ENCODE measurements at places on chromosomes 1 and 21.

- no peak for DNase-seq
Observed at GRCh38 chr1:90210633-90211491, 216.0 kb downstream of the ZNF326 start.

GRCh38 chr21:37783016-37783415 lies 133.2 kb downstream of the KCNJ6 start:
- DNase-seq = no peak

DNA sequence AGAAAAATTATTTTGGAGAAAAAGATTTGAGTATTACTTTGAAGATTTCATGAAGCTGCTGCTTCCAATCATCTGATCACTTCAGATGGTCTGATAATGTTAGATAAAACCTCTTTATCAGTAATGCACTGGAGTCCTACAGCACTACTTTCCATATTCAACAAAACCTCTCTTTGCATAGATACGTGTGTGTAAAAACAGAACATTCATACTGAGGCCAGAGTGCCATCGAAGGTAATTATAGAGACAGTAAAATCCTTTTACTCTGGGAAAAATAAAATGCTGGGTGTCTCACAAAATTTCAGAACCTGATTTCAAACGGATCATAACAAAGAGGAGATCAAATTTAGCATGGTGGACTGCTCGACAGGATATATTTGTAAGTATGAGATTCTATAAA lies at the start of gene RGS13:
Gene RGS13 (plus strand): TSS at position 209 of the 400 bp plus-strand sequence. CDS start 8,188 bp downstream, outside the sequence.
- DNase-seq = no peak

DNA sequence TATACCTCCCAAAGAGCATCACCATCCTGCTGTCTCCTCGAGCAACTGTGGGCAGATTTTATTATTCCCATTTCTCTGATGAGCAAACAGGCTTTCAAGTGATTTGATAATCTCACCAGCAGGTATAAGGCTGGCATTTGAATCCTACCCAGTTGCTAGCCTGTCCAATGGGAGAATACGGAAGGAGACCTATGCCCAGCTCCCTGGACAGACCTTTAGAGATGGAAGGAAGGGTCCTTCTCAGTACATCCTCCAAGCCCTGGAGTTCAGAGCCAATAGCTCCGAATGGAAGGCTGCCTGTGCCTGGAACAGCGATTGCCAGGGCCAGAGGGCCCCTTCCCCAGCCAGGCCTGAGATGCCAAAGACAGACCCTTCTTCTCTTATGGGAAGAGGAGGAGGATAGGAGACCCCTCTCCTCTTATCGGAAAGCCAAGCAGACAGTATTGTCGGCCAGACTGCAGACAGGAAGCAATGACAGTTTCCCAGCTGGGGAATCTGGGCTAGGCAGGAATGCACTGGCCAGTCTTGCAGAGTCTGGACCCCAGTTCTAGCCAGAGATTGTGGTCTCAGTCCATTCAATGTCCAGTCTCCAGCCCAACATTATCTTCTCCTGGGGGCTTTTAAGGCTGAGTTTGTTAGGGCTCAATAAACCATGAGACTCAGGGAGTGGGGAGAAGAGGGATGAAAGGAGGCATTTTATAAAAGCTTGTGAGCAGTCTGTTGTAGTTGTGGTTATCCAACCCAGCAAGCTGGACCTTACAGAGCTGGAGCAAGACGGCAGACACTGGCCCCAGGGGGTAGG lies 2.0 kb downstream of the IFFO2 start:
- no peak for DNase-seq

- no peak for DNase-seq
Observed at GRCh38 chr21:36825658-36826057, 126.7 kb downstream of the SIM2 start.

- no peak for DNase-seq
Observed at GRCh38 chr1:179021873-179022272, 3.8 kb upstream of the FAM20B start.

DNA sequence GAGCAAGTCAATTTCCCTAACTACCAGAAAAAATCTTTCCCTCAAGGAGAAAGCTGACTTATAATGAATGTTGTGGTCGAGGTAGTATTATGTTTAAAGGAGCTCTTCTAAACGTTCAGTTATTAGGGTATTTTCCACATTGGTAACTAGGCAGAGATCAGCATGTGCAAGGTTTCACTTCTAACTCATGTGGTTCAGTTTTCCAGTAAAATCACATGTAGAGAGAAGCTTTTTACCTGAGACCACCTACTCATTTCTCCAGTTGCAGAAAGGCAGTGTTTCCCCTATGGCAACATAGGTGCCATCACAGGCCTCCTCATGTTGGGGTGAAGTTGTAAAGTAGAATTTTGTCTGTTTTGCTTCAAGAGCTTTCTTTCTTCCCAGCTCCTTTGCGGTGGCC lies 23.7 kb downstream of the IL23R start:
- no peak for DNase-seq

GRCh38 chr1:205541161-205541886 lies 36.9 kb downstream of the CDK18 start:
- DNase-seq = no peak

- no peak for DNase-seq
Observed at GRCh38 chr1:5880630-5881405, 111.4 kb downstream of the NPHP4 start.

DNA sequence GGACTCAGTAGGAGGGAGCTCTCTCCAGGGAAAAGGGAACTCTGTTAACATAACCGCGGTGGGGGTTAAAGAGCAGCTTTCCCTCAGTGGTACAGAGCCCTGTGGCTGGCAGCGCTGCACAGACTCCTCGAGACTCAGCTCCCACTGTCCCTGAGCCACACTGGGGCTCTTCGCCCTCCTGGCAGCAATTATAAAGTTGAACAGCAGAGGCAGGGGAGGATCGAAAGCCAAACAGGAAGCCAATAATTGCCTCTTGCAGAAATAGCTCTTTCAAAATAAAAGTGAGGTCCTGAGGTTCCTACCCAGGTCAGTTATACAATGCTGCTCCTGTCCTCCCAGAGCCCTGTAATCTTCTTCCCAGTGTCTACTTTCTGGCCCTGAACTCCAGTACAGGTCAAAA lies 77.0 kb downstream of the FAM78B start:
- DNase-seq = peak; percentile 8

DNA sequence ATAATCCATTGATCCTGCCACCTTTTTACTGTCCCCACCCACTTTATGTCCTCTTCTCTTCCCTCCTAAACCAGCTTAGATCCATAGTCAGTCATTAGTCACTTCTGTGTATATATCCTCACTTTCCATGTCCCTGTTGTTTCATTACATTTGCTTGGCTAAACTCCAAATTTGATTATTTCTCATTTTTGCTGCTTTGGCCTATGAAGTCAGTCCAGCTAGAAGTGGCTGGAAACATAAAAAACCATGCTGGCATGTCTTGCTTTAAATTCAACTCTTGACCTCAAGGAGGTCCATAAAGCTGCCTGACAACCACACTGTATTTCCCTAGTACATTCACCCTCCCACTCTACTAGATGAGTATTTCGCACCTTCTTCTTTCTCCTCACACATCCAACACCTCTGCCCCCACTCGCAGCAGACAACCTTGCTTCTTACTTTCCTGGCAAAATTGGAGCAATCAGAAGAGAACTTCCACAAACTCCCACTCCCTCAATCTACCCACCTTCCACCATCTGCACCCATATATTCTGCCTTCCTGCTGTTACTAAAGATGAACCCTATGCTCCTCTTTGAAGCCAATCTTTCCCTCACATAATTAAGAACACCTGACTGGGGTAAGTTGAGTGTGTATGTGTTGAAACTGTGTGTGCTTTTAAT lies 72.1 kb downstream of the ZNF648 start:
- no peak for DNase-seq

DNA sequence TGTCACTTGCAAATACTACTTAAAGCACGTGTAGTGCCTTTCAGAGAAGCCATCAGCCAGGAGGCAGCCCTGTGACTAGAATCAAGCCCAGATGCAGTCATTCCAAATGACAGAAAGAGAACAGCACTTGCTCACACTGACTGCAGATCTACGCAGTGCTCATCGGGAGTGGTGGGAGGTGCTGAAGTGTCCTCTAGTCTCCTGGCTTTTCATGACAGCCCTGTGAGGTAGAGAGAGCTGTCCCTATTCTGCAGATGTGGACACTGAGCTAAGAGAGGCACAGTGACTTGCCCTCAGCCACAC lies 62.3 kb upstream of the EDN2 start:
- DNase-seq = no peak

- no peak for DNase-seq
Observed at GRCh38 chr1:41802532-41803501, 115.9 kb downstream of the HIVEP3 start.

DNA sequence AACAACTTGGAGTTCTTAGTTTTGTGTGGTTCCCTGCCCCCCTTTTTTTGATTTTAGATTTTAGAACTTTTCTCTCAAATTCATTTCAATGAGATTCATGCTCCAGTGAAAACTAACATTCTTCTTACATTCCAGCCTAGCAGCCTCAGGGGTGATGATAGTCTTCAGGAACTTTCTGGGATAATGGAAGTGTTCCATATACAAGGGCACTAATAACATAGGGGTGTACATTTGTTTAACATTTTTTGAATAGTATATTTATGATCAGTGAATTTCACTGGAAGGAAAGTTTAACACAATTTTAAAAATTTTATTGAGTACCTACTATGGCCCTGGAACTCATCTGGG lies 61.4 kb upstream of the ZNF648 start:
- DNase-seq = no peak

DNA sequence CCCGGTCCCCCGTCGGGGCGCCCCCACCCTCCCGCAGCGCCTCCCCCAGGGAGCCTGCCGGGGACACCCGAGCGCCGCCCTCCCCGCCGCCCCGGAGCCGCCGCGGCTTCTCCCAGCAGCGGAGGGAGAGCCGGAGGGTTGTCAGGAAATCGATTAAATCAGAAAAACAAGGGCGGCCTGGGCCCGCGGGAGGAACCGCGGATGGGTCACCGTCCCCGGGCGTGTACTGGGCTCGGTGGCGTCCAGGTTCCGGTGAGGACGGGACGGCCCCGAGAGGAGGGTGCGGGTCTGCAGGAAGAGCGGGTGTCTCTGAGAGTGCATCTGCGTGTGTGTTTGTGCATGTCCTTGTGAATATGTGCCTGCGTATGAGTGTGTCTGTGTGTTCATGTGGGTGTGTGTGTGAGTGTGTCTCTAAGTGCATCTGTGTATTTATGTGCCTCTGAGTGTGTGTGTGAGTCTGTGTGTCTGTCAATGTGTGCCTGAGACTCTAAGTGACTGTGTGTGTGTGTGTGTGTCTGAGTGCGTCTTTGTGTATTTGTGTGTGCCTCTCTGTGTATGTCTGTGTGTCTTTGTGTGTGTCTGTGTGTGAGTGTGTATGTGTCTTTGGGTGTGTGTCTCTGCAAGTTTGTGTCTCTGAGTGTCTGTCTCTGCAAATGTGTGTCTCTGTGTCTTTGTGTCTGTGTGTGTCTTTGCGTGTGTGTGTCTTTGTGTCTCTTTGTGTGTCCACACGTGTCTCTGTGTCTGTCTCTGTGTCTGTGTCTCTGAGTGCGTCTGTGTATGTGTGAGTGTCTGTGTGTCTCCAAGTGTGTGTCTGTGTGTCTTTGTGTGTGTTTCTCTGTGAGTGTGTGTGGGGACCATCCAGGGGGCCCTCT lies 1.1 kb downstream of the SPSB1 start:
- no peak for DNase-seq

DNA sequence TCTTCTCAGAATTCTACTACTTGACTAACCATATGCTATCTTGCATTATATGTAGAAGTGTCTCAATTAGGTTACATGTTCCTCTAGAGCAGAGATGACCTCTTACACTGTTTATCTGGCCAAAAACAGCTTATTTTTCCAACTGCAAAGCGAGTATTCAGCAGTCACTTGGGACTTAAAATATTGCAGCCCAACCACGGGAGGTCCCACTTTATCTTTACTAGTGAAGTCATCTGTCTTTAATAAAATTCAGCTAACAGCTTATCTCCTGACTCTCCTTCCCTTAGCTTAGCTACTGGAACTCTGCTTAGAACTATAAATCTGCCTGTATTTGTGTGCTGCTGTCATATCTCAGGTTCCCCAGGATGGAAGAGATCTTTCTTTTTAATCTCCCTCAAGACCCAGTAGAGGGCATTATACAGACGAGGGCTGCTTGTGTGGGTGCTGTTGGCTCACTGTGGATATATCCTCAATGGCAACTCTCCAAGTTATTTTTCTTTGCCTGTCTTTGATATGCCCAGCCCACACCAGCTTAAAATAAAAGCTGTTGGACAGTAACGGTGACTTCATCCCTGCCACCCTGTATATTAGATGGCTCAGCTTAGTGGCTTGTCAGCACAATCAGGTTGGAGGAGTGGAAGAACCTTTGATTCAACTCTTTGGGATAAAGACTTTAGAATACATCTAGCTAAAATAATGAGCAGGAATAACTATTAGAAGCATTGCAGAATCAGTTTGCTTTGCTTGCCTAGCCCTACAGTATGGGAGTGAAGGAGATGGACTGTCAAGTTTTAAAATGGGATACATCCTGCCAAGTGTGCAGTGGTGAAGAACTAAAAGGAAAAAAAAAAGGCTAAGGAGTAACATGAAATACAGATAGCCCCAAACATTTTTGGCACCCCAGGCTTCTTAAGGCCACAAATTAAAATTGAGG lies 9.6 kb downstream of the ENSA start:
- no peak for DNase-seq

GRCh38 chr1:41791667-41792484 lies 126.8 kb downstream of the HIVEP3 start:
- DNase-seq = no peak

GRCh38 chr1:46183926-46184557 lies 7.8 kb upstream of the P3R3URF start:
- no peak for DNase-seq

DNA sequence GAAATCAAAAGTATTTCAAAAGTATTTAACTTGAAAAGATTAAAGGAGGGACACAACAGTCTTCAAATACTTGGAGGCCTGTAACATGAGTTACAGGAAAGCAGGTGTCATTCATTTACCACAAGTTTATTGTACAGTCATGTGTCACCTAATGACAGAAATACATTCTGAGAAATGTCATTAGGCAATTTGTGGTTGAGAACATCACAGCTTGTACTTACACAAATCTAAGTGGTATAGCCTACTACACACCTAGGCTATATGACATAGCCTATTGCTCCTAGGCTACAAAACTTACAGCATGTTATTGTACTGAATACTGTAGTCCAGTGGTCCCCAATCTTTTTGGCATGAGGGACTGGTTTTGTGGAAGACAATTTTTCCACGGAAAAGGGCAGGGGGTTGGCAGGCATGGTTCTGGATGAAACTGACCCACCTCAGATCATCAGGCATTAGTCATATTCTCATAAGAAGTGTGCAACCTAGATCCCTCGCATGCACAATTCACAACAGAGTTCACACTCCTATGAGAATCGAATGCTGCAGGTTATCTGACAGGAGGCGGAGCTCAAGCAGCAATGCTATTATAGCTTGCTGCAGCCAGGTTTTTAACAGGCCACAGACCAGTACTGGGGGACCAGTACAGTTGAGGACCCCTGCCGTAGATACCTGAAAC lies 25.0 kb upstream of the PHTF1 start:
- no peak for DNase-seq

Data from left kidney (tissue), 8 donors.